ENCODE measurements at places on chromosomes 13 and 19. TPM values are rescaled to one million over a fixed set of nuclear protein-coding genes. Genes with fewer than 3 reads are reported as not detected.

GRCh38 chr13:44667943-44668342, 91.8 kb upstream of the TSC22D1 start:
- no peak for DNase-seq

GRCh38 chr13:84873951-84874350, 925.3 kb downstream of the SLITRK6 start:
- no peak for DNase-seq

- DNase-seq = no peak
Observed at GRCh38 chr19:11373885-11374432, 507 bp upstream of the SWSAP1 start.

GRCh38 chr13:106569233-106570095, 1.5 kb upstream of the ARGLU1 start:
- no peak for DNase-seq

DNA sequence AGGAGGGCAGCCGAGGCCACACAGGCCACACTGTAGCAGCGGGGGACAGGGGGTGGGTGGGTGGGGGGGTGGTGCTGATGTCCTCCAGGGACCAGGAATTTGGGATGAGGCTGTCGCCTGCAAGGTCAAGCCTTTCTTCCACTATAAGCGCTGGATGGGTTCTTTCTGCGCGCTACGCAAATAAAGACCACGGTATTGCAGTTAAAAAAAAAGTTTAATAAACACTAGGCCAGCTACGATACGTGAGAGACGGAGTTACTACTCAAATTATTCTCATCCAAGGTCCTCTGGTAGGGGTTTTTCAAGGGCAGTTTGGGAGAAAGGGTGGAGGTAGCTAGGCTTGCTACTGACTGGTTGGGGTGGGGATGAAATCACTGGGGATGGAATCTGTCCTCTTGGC, 508 bp upstream of the ZNF44 start:
- no peak for DNase-seq

GRCh38 chr19:30113186-30113585, 171.1 kb downstream of the URI1 start:
- DNase-seq = no peak

DNA sequence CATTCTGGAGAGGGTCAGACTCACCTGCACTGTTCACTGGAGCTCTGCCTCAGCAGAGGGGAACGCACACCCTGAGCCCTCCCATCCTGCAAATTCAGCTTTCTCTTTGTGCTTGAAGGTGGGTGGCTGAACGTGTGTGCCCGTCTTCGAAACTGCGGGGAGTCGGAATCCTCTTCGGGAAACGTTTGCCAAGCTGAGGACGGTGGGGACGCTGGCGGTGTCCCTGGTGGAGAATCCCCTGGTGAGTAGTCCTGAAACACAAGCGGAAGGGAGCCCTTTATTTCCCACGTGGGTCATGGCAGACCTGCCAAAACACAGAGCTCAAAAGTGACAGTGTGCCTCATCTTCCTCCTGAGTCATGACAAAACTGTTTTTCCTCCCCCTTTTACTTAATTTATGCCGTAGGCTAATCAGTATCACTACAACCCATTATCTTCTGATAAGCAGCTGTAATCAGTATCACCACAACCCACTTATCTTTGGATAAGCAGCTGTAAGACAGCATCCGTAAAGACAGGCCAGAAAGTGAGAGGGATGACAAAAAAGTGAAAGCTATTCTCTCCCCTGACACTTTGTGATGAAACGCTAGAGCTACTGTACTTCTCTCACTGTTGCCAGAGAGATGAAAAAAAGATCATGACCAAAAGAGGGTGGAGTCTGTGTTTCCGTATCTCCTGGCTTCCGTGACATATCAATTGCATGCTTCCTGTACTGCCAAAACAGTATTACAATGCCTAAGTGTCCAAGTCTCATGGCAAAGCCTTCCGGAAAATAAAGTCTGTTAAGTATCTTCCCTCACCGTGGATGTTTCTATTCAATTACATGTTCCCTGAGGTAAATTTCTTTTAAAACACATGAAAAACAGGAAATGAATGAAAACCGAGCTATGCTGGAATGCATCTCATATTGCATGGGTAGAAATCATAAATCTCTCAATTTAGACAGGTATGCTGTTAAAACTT, 155.5 kb downstream of the TBC1D4 start:
- no peak for DNase-seq

DNA sequence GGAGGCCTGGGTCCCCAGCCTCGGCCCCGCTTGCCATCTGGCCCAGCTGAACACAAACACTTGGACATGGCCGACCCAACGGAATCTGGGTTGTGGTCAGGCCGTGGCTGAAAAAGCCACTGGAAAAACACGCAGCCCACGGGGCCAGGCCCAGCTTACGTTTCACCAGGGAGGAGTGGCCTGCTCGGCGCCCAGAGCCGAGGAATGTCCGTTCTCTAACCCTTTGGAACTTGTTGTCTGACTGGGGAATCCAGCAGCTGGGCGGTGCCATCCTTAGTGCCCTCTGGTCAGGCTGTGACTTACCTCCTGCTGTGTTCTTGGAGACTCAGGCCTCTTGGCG, 13.8 kb downstream of the CILP2 start:
- DNase-seq = no peak

DNA sequence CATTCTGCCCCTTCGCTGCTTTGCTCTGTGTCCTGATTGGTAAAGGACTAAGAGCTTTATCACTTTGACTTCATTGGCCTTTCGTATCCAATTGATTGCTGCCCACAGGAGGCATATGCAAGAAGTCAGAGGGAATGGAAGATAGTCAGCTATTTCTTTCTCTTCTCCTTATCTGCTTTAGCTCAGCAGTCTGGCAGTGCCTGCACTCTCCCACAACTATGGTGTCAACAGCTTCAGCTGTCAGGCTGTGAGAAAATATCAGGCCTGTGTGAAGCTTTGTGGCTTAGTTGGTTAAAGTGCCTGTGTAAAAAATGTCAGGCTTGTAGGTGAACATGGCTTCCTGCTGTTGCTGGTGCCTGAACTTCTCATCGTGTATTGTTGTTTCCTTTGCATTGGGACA, 243.0 kb downstream of the PCDH17 start:
- DNase-seq = no peak

GRCh38 chr13:97471711-97472110, 37.7 kb downstream of the RAP2A start:
- DNase-seq = no peak

- DNase-seq = no peak
Observed at GRCh38 chr13:58341318-58341717, 709.8 kb downstream of the PCDH17 start.

GRCh38 chr13:113630804-113631203, 27.2 kb downstream of the ATP4B start:
- no peak for DNase-seq

DNA sequence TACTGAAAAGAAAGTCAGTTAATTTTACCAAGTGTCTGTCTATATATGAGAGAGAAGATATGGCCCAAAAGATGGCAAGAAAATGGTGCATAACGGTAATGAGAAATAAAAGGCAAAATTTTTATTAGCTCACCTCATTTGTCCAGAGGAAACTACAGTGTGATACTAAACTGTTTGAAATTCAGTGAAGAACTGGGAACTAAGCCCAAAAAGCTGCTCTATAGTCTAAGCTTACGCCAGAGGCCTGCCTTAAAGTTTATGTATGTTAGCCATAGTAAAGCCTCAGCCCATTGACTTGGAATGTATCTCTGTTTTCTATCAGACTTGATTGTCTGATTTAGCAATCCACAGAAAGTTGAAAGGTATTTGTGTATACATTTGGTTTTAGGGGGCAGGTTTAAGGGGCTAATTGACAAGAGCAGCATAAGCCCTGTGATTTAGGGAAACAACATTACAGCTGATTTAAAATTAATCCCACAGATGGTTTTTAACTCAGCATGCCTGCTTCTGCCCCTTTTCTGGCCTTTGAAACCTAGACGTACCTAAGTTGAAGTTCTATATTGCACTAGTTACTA, 91.0 kb upstream of the MAB21L1 start:
- DNase-seq = no peak

DNA sequence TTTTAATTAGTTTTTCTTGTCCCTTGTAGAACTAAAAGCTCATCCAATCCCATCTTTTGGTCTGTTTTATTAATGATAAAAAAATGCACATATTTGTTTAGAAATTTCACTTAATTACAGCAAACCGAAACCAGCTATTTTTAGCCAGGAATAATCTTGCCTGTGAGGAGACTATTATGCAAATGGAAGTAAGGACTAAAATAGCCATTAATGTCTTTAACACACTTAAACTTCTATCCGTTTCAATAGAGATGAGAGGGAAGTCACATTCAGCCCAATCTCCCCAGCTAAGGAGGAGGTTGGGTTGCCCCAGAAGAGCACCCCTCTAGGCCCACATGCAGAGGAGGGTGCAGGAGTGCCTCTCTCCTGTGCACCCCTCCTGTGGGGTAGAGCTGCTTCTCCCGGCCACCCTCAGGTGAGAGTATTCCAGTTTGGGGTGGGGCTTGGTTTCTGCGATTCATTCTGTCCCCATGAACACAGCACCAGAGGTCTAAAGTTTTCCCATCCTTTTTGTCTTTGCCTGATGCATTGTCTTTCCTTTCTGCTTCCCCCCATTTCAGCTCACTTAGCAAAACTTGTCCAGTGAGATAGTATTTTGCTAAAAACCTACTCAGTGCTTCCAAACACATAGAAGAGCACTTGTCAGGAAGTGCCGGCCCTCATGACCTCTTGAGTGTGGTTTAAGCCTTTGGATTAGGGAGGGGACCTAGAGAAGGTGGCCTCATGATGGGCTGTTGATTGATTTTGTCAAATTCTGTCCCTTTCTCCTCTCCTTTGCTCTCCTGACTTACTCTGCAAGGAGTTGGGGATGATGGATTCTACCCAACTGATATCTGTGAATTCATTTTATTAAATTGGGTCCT, 28.2 kb downstream of the FGF9 start:
- no peak for DNase-seq

- no peak for DNase-seq
Observed at GRCh38 chr13:109706015-109706715, 80.2 kb downstream of the IRS2 start.

DNA sequence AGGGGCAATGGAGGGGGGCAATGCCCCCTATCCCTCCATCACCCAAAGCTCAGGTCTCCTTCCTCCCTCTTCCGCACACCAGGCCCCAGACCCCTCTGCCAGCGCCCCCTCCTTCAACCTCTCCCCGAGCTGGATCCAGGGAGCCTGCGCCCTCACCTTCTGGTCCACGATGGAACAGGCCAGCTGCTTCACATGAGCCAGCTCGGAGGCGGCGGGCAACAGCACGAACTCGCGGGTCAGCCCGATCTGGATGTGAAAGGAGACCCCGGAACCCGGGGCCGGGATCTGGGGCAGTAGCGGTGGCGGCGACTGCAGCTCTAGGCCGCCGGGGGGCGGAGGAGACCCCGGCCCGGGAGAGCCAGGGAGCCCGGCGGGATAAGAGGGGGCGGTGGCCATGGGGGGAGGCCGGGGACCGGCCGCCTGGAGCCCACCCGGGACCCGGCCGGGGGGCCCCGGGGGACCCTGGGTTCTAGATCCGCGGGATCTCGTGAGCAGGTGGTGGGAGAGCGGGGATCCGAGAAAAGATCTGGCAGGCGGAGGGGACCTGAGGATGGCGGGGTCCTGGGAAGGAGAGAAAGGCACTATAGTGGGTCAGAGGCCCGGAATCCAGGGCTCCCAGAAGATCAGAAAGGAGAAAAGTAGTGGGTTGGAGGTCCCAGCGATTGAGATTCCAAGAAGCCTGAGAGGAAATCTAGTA, 791 bp downstream of the PRKD2 start:
- no peak for DNase-seq

GRCh38 chr13:113875429-113875815, 11.5 kb upstream of the GAS6 start:
- no peak for DNase-seq

GRCh38 chr13:36918246-36919131, 1.5 kb downstream of the SMAD9 start:
- DNase-seq = no peak

DNA sequence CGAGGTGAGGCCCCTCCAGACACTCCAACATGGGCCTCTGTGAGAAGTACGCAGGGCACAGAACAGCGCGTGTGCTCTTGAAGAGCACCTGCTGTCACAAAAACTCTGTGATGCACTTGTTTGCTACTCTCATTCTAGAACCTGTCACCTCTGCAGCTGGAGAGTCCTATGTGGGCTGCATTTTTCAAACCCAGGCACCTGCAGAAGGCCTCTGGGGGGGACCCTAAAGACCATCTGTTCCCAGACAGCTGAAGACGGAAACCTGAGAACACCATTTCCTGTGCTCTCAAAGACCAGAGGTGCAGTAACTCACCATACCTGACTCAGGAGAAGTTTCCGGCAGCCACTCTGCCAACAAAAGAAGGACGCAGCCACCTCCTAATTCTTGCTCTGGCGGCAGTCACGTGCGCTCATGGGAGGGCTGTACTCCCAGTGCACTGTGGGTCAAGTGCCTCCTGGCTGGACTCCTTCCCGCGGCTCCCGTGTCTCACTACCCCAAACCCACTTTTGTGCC, 28.1 kb downstream of the RANBP3 start:
- DNase-seq = no peak

GRCh38 chr19:33214596-33214995, 11.1 kb downstream of the SLC7A10 start:
- no peak for DNase-seq

GRCh38 chr19:38933544-38933943, 2.8 kb downstream of the MRPS12 start:
- DNase-seq = no peak

GRCh38 chr13:111177081-111177711, 62.1 kb downstream of the ARHGEF7 start:
- DNase-seq = no peak

DNA sequence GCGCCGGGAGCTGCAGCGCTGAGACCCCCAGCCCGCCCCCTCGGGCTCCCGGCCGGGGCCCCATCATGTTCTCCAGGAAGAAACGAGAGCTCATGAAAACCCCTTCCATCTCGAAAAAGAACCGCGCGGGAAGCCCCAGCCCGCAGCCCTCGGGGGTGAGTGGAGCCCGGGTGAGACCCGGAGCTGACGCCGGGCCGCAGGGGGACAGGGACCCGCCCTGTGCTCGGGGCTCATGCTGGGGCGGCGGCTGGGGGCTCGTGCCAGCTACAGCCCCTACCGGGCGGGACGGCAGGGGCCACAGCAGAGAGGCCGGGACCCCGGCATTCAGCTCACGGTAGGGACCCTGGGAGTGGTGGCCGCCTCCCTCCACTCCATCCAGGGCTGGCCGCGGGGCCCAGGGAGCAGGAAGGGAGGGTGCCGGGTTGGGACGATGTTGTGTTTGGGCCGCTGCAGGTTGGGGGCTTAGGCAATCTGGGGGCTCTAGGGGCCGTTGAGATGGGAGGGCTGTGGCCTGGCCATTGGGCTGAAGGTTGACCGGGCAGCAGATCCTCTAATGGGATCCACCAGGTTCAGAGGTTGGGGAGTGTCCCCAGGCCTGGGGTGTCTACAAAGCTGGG, 482 bp downstream of the ARHGAP45 start:
- no peak for DNase-seq

Gene CGB7
- polyA plus RNA-seq = 1.2 TPM

Gene HOOK2
- polyA plus RNA-seq = 43.8 TPM

Gene PCDH20
- polyA plus RNA-seq = 7.5 TPM

Gene KIR2DL1
- polyA plus RNA-seq = not detected

Gene CRLF1
- polyA plus RNA-seq = 4.7 TPM

Gene SIAH3
- 0.75 TPM for polyA plus RNA-seq

Gene SLC46A3
- 2.2 TPM for polyA plus RNA-seq

Gene CATSPERD
- polyA plus RNA-seq = not detected

Gene TINCR
- polyA plus RNA-seq = 0.49 TPM

Gene LRRC25
- polyA plus RNA-seq = 0.75 TPM

Gene DBP
- polyA plus RNA-seq = 11.2 TPM

Gene LILRA1
- polyA plus RNA-seq = 0.42 TPM

Gene RASAL3
- 0.92 TPM for polyA plus RNA-seq

Gene PAF1
- polyA plus RNA-seq = 67.2 TPM

Gene TNFSF13B
- polyA plus RNA-seq = 2.3 TPM

Gene LACC1
- 4.7 TPM for polyA plus RNA-seq

Gene KLF1
- 0.27 TPM for polyA plus RNA-seq

Gene BRSK1
- polyA plus RNA-seq = 14.6 TPM

Gene CGB1
- polyA plus RNA-seq = not detected

Gene FBN3
- polyA plus RNA-seq = 60.5 TPM

Gene IFI30
- polyA plus RNA-seq = 11.4 TPM

Gene KIR2DL4
- not detected for polyA plus RNA-seq

Measured in renal cortex interstitium (tissue), 15 donors.